ENCODE measurements at places on chromosomes 5 and 9. TPM values are rescaled to one million over a fixed set of nuclear protein-coding genes. Genes with fewer than 3 reads are reported as not detected.

GRCh38 chr9:86990290-86990689, 43.0 kb upstream of the GAS1 start:
- no peak for DNase-seq

- DNase-seq, result peak; percentile 27
These were observed 100.9 kb upstream of the MAP1B start for GRCh38 chr5:72006361-72006760.

GRCh38 chr9:130364619-130365322, 80.0 kb upstream of the ASS1 start:
- DNase-seq, result no peak

GRAMD2B gene
- 45.3 TPM for total RNA-seq

CKMT2 gene
- 0.48 TPM for total RNA-seq

LCN9 gene
- not detected for total RNA-seq
